ENCODE measurements at places on chromosomes 16 and 17.

DNA sequence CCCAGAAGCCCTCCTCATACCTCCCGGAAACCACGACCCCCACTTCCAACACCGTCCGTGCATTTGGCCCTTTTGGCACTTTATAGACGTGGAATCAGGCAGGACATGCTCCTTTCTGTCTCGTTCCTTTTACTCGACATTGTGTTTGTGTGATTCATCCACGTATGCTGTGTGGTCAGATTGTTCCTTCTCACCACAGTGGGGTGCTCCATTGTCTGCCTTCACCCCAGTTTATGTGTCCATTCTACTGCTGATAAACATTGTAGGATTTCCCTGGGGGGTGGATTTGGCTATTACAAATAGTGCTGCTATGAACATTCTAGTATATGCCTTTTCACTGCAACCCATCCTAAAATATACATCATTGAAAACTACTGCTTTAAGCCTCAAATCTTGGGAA lies 28.9 kb upstream of the RPH3AL start:
- no peak for DNase-seq

- no peak for DNase-seq
Observed at GRCh38 chr17:64234961-64235360, 28.1 kb downstream of the TEX2 start.

DNA sequence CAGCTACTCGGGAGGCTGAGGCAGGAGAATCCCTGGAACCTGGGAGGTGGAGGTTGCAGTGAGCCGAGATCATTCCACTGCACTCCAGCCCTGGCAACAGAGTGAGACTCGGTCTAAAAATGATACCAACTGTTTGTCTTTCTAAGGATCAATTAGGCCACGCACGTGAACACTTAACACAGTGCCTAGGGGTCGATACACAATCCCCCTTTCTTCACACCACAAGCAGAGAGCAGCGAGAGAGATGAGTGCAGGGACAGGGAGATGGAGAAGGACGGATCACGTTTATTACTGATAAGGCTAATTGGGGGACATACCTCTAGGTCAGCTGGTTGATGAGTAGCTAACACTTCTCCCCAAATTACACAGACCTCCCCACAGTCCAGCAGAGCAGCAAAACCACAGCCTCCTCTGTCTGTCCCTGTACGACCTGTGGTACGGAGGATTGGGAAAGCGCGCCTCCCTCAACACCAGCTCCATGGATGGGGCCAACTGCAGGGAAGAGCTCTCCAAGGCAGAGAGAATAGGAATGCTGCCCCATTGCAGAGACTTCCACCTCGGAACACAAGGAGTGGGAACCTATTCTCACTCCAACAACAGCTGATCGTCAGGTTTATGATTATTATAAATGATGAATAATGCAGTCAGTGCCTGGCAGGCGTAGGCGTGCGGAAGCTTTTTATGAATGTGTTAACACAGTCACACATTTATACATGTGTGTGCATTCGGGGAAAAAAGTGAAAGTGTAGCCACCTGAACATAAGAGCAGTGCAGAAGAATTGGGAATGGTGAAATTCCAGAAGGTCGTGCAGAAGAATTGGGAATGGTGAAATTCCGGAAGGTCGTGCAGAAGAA lies 155.1 kb downstream of the C16orf95 start:
- no peak for DNase-seq

DNA sequence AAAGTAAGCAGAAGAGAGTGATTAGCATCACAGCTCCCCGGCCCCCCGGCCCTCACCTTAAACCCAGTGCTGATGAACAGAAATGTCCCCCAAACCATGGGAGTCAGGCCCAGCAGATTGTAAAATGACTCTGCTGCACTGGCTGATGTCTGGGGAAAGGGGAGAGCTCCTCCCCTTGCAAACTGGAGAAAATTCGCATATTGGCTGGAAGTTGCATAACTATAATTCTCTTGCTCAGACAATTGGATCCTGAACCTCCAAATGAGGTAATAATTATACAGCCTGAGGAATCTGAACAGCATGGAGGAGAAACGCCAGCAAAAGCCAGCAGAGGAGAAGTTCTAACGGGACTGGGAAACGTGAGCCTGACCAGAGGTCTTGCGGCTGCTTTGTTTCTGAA lies 109.7 kb downstream of the C16orf95 start:
- DNase-seq = no peak

- no peak for DNase-seq
Observed at GRCh38 chr16:25081702-25082101, 29.8 kb upstream of the LCMT1 start.

GRCh38 chr16:60852635-60853034 lies 1183.6 kb downstream of the CDH8 start:
- no peak for DNase-seq

DNA sequence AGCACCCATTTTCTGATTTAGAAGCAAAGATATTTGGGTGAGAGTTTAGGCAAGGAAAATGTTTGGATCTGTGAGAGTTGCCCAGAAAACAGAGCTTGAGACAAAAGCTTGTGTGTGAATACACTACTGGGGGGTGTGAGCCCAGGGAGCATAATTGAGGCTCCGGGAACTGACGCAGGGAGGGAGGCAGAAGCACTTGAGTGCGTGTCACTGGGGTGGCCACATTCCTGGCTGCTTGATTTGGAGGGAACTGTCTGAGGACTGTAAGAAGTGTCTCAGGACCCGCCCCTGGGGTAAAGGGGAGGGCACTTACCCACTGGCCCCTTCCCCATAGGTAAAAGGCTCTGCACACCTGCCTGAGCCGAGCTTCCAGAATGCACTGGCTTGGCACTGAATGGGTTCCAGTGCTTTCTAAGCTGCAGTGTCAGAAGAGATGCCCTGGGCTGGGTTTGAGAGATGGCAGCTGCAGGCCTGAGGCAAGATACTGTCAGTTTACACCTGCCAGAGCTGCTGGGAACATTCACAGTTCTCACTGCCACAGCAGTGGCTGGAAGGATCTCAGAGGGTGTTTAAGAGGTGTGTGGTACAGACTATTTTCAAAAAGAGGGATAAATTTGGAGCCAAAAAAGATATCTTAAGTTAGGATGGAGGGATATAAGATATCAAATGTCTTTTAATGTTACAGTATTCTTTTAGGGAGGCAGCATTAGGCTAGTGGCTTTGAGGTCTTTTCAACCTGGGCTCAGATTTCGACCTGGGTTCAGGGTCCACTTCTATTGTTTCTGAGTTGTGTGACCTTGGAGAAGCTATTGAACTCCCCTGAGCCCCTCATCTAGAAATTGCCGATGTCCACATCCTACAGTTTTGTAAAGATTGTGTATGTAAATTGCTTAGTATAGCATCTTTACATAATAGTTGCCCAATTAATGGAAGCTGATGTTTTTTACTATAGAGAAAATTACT lies 6.9 kb upstream of the TEX2 start:
- no peak for DNase-seq

DNA sequence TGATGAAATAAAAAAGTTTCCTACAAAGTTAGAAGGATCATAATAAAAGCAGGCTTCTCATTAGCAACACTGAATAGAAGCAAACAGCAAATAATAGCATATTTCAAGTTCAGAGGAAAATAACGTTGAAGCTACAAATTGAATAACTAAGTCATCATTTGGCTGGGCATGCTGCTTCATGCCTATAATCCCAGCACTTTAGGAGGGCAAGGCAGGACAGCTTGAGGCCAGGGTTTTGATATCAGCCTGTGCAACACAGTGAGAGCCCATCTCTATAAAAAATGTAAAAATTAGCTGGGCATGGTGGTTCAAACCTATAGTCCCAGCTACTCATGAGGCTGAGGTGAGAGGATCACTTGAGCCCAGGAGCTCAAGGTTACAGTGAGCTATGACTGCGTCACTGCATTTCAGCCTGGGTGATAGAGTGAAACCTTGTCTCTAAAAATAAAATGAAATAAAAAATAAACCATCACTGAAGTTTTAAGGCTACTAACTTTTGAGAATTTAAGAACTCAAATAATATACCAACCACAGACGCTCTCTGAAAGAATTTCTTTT lies 25.5 kb downstream of the NCOR1 start:
- no peak for DNase-seq

Data from activated T-cell treated with anti-CD3 and anti-CD28 coated beads for 1 hour (primary cell).